ENCODE measurements at places on chromosomes 11 and 22.

DNA sequence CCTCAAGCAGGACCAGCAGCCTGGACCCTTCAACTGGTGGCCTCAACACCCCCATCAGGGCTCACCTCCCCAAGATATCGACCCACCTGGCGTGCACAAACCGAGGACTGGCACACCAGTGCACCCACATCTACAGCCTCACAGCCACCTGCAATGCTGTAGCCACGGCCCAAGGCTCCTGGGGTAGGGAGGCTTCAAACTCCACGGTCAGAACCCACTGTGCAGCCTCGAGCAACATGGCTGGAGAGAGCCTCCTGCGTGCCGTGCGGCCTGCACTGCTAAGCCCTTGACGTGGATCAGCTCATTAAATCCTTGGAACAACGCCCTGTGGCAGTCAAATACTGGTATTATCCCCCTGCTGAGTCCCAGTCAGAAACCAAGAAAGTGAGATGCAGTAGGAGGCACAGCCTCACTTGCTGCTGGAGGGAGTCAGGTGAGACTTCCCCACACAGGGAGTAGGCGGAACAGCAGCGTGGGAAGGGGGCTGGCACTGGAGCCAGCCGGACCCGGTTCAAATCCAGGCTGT lies 4.6 kb downstream of the CARD10 start:
- DNase-seq: no peak

DNA sequence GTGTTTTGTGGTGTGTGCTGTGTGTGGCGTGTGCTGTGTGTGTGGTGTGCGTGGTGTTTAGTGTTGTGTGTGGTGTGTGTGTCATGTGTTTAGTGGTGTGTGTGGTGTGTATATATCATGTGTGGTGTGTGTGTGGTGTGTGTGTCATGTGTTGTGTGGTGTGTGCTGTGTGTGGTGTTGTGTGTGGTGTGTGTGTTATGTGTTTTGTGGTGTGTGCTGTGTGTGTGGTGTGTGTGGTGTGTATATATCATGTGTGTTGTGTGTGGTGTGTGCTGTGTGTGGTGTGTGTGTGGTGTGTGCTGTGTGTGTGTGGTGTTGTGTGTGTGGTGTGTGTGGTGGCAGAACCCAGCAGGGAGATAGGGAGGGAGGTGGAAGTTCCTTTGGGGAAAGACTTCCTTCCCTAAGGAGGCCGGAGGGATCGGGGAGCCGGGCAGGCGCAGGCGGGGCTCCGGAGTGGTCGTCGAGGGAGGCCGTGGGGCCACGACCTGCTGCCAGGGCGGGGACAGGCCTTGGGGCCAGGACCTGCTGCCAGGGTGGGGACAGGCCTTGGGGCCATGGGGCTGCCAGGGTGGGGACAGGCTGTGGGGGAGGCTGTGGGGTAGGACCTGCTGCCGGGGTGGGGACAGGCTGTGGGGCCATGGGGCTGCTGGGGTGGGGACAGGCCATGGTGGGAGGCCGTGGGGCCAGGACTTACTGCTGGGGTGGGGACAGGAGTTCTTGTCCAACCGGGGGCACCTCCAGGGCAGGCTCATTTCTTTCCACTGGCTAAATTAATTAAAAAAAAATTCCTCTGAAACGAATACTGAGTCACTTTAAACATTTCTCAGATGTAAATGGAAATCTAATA lies 15.2 kb downstream of the PIM3 start:
- peak; percentile 55 for DNase-seq

DNA sequence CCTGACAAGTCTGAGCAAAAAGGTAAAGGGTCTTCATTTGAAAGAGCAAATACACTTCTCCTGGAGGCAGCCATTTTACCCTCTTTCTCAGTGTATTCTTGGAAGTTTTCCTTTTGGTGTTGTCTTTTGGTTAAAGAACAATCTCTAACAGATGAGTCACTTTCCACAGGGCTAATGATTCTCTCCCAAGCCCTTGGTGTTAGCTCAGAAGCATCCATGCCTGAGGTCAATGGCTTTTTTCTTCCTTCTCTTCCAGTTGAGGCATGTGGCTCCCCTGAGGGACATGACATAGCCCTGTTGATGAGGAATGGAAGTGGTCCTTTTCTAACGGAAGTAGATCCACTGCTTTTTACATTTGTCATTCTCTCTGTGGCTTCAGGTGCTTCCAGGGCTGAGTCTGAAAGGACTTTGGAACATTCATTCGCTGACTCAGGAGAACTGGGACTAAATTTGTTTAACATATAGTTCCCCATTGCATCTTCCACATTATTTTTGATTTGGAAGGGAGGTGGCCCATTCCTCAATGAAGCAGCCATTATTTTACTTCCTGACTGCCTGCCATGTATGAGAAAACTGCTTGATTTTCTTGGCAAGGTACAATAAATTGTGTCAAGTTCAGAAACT lies 13.8 kb upstream of the POGLUT3 start:
- no peak for DNase-seq

DNA sequence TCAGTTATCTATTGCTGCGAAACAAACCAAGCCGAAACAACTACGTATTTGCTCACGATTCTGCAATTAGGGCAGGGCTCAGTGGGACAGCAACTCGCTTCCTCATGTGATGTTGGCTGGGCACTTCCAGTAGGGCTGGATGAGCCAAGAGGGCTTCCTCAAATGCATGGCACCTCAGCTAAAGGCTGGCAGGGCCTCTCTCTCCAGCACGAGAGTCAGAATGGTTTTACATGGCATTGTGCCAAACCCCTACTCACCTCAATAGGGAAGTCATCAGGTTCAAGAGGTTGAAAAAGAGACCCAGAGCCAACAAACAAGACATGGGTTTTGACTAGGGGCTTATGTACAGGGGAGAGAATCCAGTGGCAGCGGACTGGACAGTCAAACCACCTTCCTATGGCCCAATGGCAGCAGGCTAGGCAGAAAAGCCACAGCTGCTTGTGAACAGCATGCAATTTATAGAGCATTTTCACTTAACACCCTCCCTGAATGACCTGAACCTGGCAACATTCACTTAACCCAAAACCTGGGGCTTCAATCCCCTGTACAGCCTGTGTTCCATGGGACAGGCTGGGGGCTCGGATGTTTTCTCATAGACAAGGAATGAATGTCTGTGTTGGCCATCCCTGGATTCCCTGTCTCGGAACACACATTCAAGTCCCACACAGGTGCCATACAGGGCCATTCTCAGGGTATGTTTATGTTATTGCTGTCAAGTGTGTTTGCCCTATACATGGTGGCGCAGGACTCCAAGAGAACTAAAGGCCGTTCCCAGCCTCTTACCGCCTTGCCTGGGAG lies 154.2 kb upstream of the NAV2 start:
- no peak for DNase-seq

GRCh38 chr11:95304777-95305176 lies 73.8 kb upstream of the SESN3 start:
- DNase-seq: no peak

DNA sequence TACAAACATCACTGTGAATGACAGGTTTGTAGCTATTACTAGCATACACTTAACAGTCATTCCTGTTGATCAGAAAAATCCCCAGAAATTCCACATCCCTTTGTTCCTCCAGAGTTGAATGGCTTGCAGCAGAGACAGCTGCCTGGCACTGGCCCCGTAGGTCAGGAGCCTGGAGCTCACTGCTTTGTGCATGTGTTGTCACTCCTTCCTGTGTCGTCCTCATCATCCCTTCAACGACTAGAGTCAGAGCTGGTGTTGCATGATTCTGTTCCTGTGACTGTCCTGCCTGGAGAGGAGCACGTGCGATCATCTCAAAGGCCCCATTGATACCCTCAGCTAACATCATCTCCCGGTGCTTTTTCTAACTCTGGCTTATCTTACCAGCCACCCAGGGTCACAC lies 58.3 kb downstream of the LDLRAD3 start:
- DNase-seq: no peak

GRCh38 chr22:32378707-32379272 lies 21.1 kb downstream of the RFPL3 start:
- DNase-seq: no peak

- DNase-seq: no peak
Measured at GRCh38 chr22:50531962-50532674, 2.3 kb upstream of the TYMP start.

- peak; percentile 18 for DNase-seq
Measured at GRCh38 chr22:46934746-46935491, 172.5 kb downstream of the TBC1D22A start.

- DNase-seq: no peak
Measured at GRCh38 chr22:26045051-26045450, 124.2 kb upstream of the SEZ6L start.

- no peak for DNase-seq
Measured at GRCh38 chr22:49753961-49754695, 73.5 kb downstream of the BRD1 start.

Measured in activated T-cell treated with anti-CD3 and anti-CD28 coated beads for 48 hours (primary cell).